NCI-H187 (cell line): ENCODE measurements at places on chromosomes 5 and 9.

- DNase-seq: no peak
Measured at GRCh38 chr5:73115399-73116051, 4.8 kb upstream of the TMEM171 start.

- DNase-seq: no peak
Measured at GRCh38 chr5:156087577-156088110, 239.3 kb upstream of the SGCD start.

DNA sequence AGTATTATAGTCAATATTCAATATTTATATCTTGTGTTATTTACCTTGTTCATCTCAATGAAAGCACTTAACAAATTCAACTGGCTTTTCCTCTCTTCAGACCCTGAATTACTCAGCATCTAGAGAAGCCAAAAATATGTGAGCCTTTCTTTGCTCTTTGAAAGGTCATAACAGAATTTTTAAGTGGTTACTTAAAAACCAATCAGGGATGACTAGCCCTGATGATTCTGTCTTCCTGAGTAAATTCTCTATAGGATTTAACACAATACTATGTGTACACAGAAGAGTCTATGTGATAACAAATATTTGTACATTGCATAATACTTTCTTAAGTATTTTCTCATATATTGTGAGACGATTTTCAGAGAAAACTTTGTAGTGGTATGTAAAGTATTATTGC lies 546.3 kb downstream of the MAT2B start:
- no peak for DNase-seq

DNA sequence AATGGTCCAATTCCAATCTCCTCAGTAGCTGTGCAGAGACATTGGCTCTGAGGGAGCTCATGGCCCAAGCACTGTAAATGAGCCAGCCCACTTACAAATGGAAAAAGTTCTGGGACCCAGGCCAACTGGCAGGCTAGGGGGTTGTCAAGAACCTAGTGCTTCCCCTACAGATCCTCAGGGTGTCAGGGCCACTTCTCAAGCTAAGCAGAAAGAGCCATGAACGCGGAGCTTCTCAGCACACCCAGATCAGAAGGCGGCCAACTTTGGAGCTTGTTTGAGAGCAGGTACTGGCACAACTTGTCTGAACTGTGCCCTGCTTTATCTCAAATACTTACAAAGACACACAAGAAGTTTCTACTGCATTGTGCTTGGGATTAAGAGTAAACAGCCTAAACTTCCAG lies 17.5 kb downstream of the TLE1 start:
- no peak for DNase-seq

DNA sequence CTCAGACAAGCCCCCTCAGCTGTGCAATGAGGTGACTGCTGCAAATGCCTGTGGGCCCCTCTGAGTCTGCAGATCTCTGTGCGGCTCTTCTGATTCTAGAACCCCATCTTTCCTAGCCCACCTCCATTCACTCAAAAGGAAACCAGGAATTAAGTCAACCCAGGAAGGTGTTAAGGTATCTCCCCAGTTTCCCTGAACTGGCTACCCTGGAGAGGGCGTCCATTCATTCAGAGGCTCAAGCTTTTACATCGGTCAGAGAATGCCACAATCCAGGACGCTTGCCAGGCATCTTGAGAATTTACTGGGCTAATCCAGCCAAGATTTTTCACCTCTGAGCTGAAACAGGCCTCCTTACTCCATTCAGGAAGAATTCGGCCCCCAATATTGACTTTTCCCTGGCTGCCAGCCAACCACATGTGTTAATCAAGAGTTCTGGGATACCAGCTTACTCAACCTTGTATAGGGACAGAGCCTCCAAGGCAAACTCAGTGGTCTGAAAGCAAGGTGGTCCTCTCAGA lies 889 bp upstream of the ADAMTS12 start:
- no peak for DNase-seq

DNA sequence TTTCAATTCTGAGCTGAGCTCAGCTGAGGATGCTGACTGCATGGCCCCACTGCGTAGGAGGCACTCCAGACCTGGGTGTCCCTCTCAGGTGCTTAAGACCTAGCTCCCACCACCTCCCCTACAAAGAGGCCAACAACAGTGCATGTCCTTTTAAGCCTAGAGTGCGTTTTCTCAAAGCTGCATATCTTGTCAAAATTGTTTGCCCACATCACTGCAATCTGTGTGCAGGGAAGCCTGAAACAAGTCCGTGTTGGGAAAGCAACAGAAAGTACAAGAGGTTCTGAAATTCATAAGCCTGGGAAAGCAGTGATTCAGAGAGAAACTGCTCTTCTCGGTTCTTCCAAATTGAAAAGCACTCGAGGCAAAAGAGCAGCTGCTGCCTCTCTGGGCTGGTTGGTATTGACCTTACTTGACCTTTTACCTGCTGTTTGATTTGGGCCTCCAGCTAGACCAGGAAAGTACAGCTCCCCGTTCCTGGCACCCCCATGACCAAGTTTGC lies 238.4 kb downstream of the NR2F1-AS1 start:
- no peak for DNase-seq

DNA sequence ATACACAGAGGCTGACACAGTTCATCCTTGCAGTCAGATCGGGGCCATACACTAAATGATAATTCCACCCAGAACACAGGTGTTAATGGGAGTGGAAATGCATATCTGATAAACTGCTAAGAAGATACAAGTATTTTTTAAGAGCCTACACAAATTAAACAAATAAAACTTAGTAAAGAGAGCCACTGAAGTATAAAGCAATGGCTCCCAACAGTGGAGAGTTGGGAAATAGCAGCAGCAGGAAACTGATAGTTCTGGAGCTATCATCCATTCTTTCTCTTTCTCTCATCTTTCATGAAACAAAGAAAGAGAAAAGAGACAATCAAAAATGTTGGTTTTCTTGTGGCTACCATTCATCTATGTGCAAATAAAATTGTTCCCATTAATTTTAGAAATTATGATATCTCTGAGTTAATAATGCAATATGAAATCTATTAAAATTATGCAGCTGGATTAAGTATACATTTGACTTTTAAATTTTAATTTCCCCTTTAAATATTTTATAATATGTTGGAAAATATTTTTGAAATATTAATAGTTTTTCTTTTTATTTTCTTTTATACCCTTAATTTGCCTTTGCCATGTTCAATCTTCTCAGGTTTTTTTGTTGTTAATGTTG lies 120.8 kb downstream of the EMB start:
- DNase-seq: no peak

DNA sequence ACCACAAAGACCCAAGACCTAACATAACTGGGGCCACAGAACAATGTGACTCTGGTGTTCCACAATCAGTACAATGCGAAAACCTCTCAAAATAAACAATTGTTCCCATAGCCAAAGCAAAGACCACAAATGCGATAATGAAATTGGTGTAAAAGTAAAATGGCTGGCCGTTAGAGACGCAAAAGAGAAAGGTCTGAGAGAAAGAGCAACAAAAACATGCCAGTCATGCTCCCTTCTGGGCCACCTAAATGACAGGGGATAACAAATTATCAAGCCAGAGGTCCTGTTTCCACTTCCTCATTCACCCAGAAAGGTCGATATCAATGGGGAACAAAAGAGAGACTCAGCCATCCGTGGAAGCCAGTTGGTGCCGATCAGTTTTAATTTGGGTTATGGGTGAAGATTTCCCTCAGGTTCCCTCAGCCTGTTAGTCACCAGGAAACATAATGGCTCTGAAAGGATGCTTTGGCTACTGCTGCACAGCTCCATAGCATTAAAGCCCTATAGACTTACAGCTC lies 9.2 kb upstream of the CFAP95 start:
- no peak for DNase-seq

- DNase-seq: no peak
Measured at GRCh38 chr5:91499943-91500531, 116.9 kb upstream of the ARRDC3 start.

DNA sequence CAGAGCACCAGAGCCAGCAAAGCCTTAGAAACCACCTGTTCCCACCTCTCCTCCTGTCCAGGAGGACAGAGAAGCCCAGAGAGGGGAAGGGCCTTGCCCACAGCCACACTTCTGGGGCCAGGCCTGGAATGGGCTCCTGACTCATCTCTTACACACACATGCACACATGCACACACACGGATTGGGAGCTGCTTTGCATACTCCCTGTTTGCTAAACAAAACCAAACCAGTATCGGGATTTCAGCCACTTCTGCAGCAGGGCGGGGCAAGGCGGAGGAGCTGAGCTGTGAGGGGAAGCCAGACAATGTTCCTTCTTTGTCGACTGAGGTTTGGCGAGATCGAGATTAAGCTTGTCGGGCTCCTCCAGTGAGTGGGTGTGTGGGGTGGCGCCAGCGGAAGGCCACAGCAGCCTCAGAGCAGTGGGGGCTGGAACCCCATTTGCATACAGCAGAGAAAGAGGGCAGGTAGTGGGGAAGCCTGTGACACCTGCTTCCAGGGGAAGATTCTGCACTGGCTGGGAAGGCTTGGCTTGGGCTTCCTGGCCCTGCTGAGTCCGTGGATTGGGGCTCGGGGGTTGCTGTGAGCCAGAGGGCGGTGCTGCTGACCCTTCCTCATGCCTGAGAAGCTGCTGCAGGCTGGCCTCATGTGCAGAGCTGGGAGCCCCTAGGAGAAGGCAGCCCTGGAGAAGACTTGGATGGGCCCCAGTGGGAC lies 16.1 kb downstream of the GFI1B start:
- no peak for DNase-seq

DNA sequence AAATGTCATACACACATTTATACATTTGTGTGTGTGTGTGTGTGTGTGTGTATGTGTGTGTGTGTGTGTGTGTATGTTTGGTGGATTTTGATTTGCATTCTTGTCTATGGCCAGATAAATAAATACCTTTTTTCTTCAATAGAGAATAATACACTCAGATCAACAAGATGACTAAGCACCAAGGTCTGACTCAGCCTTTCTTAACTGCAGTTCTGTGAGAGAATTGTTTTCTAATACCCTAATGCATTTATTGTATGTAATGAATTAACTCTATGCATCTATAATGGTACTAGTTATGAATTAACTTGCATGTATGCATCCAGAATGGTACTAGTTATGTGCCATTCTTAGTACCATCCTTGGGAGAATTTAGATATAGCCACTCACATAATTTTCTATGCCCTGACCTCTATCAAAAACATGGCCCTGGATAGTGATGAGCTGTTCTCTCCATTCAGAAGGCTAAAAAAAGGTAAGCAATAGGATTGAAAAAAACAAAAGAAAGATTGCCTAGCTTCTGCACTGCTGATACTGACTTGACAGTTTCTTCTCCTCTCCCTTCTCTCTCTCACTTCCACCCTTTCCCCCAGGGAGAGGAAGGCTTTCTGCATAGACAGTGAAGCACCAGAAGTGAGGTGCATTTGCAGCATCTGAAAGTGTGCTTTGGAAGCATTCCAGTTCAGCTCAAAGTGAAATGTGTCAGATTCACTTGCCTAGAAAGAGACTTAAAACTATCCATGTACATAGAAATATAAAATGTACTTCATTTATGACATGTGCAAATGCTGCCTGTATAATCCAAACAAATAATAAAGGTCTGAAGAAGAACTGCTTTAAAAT lies 55.1 kb upstream of the CCDC112 start:
- no peak for DNase-seq

DNA sequence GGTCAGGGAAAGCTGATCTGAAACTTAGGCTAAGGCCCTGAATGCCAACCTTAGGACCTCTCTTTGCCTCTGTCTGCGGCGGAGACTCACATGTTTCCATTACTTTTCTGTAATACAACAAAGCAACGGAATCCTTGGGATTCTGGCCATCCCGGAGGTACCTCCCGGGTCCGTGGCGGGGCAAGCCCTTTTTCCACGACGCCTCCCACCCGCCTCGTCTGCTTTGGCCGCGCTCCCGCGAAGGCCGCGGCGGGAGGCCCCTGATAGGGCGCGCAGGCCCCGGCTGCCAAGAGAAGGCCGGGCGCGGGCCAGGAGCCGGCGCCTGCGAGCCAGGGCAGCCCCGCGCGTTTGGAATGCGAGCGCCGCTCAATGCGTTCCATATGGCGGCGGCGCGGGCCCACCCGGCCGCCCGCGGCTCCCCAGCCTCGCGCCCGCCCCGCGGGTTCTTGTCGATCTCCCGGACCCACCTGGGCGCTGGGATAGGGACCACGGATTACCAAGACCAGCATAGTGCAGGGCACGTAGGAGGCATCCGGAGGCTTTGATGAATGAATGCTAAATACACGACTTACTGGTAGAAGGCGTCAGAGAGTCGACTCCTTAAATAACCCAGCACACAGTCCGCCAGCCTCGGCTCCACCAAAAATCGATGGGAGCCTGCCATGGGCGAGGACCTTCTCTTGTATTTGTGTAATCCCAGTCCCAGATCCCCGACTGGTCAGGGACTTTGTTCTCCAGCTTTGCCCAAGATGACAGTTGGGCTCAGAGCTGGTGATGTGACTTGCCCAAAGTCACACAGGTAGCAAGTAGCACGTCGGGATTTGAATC lies 17.5 kb upstream of the PHF19 start:
- no peak for DNase-seq

DNA sequence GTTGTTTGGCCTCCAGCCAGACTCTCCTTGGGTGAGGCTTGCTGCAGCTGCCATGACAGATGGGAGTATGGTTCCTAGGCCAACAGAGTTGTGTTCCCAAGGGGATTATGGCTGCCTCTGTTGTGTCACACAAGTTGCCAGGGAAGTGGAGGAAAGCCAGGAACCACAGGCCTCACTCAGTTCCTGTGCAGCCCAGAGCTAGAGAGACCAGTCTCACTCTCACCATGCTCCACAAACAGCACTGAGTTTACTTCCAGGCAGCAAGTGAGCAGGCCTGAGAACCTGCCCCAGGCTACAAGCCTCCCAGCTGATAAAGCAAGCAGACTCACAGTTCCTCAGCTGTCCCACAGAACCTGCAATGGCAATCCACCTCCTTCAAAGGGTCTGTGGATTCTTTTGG lies 273.6 kb upstream of the TAS2R1 start:
- DNase-seq: peak; percentile 79

DNA sequence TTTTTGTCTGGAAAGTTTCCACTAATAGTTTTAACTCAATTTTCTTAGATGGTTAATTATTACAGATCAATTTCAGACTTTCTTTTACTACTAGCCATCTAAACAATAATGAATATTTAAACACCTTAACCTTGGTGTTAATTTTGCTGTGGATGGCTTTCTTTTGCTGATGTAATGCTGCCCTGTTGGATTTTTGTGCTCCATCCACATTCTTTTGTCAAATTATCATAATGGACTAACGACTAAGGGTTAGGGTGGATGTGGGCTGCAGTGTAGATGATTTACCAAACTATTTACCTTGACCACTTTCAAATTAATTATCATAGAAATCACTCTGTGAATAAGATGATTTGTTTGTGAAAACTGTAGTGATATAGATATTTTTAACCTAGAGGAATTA lies 15.6 kb upstream of the TMEM38B start:
- no peak for DNase-seq

GRCh38 chr5:59437176-59437575 lies 456.4 kb downstream of the PDE4D start:
- no peak for DNase-seq

GRCh38 chr9:129454467-129455067 lies 166.3 kb downstream of the C9orf50 start:
- DNase-seq: no peak

- no peak for DNase-seq
Measured at GRCh38 chr5:36790847-36791246, 85.7 kb upstream of the NIPBL start.

GRCh38 chr5:68011259-68011760 lies 204.2 kb upstream of the PIK3R1 start:
- DNase-seq: no peak

- no peak for DNase-seq
Measured at GRCh38 chr5:59840200-59840601, 53.3 kb downstream of the PDE4D start.
